ENCODE measurements at places on chromosomes 1 and 21.

- no peak overlapping the region for H3K27ac ChIP-seq
- H3K4me1 ChIP-seq: no peaks in the 10 kb centered on the region
- H3K4me3 ChIP-seq: peak overlapping the region; percentile 9
- DNase-seq: no peak
Measured at GRCh38 chr21:46667741-46668380, 32.4 kb downstream of the PRMT2 start.

DNA sequence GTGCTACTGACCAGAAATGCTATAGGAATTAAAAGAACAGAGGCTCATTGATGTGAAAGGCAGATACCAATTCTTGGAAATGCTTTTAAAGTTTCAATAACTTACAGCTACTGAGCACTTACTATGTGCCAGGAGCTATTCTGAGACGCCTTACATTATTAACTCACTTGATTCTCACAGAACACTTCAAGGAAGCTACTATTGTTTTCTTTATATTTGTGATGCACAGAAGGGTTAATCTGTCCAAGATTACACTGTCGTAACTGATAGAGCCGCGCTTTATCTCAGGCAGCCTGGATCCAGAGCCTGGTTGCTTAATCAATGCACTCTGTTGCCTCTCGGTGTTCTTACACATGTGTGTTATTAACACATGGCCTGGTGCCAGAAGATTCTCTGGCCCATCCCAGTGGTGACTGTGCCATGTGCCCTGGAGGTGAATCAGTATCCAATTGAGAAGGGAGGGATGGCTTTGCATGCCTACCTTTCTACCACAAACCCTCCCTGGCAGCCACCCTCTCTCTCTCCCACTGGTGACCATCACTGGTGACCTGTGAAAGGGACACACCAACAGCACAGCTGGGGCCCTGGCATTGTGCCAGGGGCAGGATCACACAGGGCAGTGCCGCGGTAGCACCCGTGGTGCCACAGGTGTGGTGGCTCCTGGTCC lies 8.8 kb downstream of the FMO1 start:
- H3K27ac ChIP-seq: no peak overlapping the region
- H3K4me3 ChIP-seq: no peak overlapping the region
- no peaks in the 10 kb centered on the region for H3K36me3 ChIP-seq
- H3K27me3 ChIP-seq: no peaks in the 10 kb centered on the region

DNA sequence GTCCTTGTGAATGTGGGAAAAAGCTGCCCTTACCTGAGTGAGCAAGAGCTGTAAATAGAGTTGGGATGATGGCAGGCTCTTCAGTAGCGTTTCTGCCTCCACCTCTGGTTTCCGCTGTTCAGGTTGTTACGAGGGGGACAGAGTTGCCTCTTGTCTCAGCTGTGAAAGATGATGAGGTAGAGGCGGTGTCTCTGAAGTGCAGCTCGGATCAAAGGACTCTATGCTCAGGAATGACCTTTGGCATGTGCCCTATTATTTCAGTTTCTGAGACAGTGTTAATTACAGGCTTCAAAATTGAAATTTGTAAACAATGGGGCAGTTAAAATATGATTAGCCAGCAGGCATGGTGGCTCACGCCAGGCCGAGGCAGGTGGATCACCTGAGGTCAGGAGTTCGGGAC lies 70.3 kb downstream of the VPS26C start:
- H3K4me1 ChIP-seq: no peaks in the 10 kb centered on the region
- no peaks in the 10 kb centered on the region for H3K36me3 ChIP-seq
- H3K27ac ChIP-seq: no peak overlapping the region
- no peaks in the 10 kb centered on the region for H3K27me3 ChIP-seq

DNA sequence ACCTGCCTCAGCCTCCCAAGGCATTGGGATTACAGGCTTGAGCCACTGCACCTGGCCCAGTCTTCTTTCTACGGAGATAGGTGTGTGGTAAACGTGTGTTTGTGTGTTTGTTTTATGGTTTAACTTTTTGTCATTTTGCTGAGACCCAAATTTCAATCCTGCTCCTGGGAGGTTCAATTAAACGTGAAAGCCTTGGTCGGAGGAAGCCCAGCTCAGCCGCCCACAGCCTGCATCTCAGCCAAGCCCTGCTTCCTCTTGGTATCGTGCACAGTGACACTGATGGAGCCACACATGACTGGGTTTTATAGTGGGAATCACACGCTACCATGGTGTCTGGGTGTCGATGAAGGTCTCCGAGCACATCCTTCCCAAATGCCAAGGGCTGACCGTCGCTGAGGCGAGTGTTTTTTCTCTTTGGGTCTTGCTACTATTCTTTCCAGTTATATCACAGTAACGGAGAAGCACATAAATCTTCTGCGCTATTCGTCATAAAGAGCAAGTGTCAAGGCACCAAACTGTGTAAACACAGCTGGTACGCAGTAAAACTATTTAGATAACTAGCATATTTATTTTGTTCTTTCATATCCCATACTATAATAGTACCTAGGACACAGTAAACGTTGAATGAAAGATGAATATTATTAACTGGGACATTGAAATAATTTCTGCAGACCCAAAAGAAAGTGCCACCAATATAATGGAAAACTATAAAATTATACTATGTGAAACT lies 39.3 kb downstream of the HLCS start:
- no peak overlapping the region for H3K4me3 ChIP-seq
- DNase-seq: no peak
- H3K36me3 ChIP-seq: no peaks in the 10 kb centered on the region
- peaks cover 25% of the 10 kb centered on the region for H3K4me1 ChIP-seq
- H3K27ac ChIP-seq: no peak overlapping the region
- no peaks in the 10 kb centered on the region for H3K27me3 ChIP-seq

GRCh38 chr21:36992671-36993070 lies 13.8 kb upstream of the RIPPLY3 start:
- no peaks in the 10 kb centered on the region for H3K27me3 ChIP-seq
- no peaks in the 10 kb centered on the region for H3K36me3 ChIP-seq
- H3K27ac ChIP-seq: no peak overlapping the region
- H3K4me3 ChIP-seq: no peak overlapping the region

DNA sequence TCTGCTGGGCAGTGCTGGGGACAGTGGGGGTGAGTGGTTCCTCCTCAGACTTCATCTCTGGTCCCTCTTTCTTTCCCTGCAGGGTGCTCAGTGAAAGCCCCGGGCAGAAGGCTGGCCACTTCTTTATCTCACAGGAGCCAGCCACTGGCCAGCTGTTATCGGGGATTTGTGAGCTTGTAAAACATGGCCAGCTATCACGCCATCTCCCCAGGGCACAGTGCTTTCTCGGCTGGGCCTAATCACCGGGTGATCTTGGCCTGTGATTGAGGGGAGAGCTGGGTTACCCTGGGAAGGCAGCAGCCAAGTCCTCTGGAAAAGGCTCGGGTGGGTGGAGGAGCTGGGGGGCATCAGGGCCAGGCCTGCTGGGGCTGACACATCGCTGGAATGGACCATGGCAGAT lies 83.0 kb downstream of the IGSF21 start:
- no peaks in the 10 kb centered on the region for H3K4me1 ChIP-seq
- no peak overlapping the region for H3K4me3 ChIP-seq
- no peak overlapping the region for H3K27ac ChIP-seq
- no peaks in the 10 kb centered on the region for H3K36me3 ChIP-seq
- no peaks in the 10 kb centered on the region for H3K27me3 ChIP-seq

Measured in right lobe of liver (tissue), 6 donors.